ENCODE measurements at places on chromosomes 2 and 18. TPM values are rescaled to one million over a fixed set of nuclear protein-coding genes. Genes with fewer than 3 reads are reported as not detected.

Gene COL4A3
- total RNA-seq, result 15.5 TPM

Gene LINC00305
- total RNA-seq, result 0.33 TPM

Gene HOXD9
- total RNA-seq, result 3.1 TPM

Gene CREG2
- not detected for total RNA-seq

GRCh38 chr18:62807396-62807795 lies 92.1 kb downstream of the PHLPP1 start:
- no peak overlapping the region for H3K4me3 ChIP-seq
- DNase-seq, result no peak
- no peaks in the 10 kb centered on the region for H3K36me3 ChIP-seq
- H3K27ac ChIP-seq, result no peak overlapping the region

GRCh38 chr2:13542642-13543041 lies 825.9 kb downstream of the TRIB2 start:
- H3K36me3 ChIP-seq, result no peaks in the 10 kb centered on the region
- H3K4me1 ChIP-seq, result no peaks in the 10 kb centered on the region
- H3K4me3 ChIP-seq, result no peak overlapping the region

DNA sequence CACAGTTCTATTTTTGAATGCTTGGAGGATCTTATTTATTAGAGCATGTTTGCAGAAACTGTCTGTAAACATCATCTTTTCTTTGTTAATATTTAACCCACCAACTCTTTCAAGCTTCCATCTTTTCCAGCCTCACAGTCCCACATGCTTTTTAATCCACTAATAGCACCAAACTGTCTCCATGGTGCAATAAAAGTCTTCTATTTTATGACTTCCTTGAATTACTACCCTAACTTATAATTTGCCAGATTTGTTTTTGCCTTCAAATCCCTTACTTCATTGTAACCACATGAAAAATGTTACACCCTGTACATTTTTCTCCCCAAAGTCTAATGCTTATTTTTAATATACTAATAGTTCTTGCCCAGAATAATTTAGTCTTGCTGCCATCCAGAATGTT lies 792.6 kb downstream of the PLCL1 start:
- no peak overlapping the region for H3K27ac ChIP-seq
- H3K36me3 ChIP-seq, result no peaks in the 10 kb centered on the region
- no peak overlapping the region for H3K4me3 ChIP-seq
- no peaks in the 10 kb centered on the region for H3K4me1 ChIP-seq
- no peak for DNase-seq

- H3K4me1 ChIP-seq, result no peaks in the 10 kb centered on the region
- no peak for DNase-seq
- no peaks in the 10 kb centered on the region for H3K27me3 ChIP-seq
- H3K27ac ChIP-seq, result no peak overlapping the region
Observed at GRCh38 chr18:28735731-28736130, 558.8 kb upstream of the CDH2 start.

DNA sequence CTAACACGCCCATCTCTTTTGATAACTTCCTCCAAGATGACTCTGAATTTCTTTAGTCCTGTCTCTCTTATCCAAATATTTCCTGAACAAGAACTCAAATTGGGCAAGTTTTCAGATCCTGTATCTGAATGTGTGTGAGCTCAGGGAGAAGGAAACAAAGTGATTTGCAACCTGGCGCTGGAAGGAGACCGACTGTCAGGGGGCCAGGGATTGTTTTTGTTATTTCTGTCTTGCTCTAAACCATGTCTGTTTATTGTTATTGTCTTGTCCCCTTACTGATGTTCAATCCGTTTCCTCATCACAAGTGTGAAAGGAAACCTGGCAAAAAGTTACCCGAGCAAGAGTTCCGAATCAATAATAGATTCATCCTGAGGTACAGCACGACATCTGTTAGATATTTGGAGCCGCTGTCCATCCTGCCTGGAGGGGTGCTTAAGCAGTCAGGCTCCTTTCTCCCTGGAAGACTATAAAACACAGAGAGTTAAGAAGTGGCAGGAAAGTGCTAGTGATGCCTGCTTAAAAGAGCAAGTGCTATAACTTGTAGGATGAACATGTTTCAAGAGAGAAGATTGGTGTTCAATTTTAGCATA lies 132.5 kb upstream of the OSR1 start:
- H3K36me3 ChIP-seq, result no peaks in the 10 kb centered on the region
- H3K4me3 ChIP-seq, result no peak overlapping the region
- H3K4me1 ChIP-seq, result no peaks in the 10 kb centered on the region
- H3K27ac ChIP-seq, result no peak overlapping the region
- DNase-seq, result no peak

GRCh38 chr2:204542982-204543608 lies 2.2 kb upstream of the PARD3B start:
- H3K27ac ChIP-seq, result no peak overlapping the region
- H3K4me3 ChIP-seq, result no peak overlapping the region
- no peak for DNase-seq
- peaks cover 8% of the 10 kb centered on the region for H3K4me1 ChIP-seq
- H3K36me3 ChIP-seq, result no peaks in the 10 kb centered on the region

DNA sequence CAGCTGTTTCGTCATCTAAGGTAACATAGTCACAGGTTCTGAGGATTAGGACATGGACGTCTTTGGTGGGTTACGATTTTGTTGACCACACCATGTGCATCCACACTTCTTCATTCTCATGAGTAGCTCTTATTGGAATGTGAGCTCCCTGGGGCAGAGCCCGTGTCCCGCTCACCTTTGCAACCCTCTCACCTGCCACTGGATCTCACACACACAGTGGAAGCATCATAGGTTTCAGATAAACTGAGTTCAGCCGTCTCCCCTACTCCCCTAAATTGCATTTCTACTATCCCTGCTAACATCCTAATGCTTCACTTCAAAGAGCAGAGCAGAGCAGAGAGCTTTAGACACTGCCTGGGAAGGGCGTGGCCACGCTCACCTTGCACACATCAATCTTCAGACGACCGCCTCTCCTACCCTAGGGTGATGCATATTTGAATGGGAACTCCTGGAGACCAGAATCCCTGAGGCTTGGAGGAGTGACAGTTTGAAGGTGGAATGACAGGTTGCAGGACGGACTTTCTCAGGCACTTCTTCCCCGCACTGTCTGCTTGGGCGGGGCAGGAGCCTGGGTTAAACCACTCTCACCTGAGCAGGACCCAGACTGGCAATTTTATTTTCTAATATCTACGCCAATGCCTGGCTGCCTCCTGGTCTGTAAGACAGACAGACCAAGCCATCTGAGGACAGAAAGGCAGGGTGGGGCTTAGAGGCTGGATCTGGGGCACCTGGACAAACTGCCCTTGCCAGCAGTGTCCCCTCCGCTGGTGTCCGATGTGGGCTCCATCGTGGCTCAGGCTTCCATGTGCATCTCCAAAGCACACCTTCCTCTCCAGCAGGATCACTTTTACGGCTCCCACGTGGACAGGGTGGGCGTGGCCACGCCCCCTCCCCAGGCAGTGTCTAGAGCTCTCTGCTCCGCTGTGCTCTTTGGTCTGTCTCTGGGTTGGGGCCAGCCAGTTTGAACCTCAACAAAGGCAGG lies 229.5 kb upstream of the COPS8 start:
- no peak for DNase-seq
- H3K36me3 ChIP-seq, result no peaks in the 10 kb centered on the region
- H3K27ac ChIP-seq, result no peak overlapping the region
- no peaks in the 10 kb centered on the region for H3K4me1 ChIP-seq
- no peaks in the 10 kb centered on the region for H3K27me3 ChIP-seq
- H3K4me3 ChIP-seq, result no peak overlapping the region

Data from adrenal gland (tissue), 19 donors.